Stimulated activated CD8-positive, alpha-beta memory T cell treated with anti-CD3 and anti-CD28 coated beads, Interleukin-15, amount 100 ng/mL, for 4 hours (primary cell): ENCODE measurements at places on chromosomes 2 and 18.

DNA sequence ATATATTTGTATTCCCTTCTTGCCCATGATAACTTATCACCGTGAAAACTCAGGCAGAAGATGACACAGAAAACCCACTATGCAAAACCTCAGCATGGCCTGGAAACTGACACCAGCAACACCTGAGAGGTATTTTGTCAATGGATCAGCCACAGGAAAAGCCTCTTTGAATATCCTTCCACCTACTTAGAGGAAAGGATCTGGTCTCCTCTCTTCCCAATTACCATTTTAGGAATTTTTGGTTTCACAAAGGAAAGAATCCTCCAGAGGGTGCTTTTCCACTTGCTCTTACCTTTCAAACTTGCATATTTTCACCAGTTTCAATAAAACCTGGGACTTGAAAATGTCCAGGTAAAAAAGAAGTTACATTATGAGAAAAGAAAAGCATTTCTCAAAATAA, 20.0 kb upstream of the MEIS1 start:
- no peak for DNase-seq

DNA sequence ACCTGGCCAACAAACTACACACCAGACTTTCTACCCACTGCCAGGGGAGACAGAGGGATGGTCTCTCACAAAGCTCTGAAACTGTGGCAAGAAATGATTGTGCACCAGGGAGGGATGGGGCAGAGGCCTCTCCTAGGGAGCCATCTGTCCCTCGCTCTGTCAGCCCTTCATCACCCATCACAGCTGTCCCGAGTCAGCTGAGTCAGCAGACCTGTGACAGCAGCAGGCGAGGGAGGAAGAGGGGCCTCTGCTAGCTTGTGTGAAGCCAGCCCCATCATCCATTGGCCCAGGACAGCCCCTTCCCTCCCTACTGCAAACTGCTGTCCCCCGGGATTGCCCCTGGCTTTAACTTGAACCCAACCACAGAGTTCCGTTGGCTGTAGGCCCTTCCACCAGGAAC, 5.0 kb downstream of the SH2D6 start:
- no peak for DNase-seq

GRCh38 chr2:126650994-126651393, 5.0 kb upstream of the GYPC start:
- DNase-seq: no peak

DNA sequence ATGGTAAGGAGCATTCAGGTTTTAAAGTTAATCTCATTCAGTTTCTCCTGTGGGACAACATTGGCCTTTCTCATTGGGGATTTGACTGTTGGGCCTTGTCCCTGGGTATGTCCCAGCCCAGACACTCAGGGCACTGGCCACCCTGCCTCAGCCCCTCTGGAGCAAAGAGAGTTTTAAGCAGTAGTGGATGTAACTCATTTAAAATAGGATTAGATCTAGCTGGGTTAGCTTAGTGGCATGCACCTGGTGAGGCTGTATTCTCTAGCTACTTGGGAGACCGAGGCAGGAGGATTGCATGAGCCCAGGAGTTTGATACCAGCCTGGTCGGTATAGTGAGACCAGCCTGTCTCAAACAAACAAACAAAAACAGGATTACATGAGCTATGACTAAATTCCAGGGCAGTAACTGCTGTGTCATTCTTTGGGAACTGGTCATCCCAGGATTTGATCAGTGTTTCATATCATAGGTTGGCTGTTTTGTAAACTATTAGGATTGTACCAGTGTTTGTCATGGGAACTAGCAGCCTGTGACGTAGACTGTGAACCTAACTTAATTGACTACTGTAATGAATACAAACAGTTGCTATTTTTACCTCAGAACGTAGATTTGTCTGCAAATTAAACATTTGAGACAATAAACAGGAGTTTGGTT, 12.5 kb downstream of the INPP4A start:
- DNase-seq: no peak

- DNase-seq: no peak
Measured at GRCh38 chr2:241801611-241802420, 7.2 kb upstream of the NEU4 start.
